ENCODE measurements at places on chromosomes 3 and 15.

DNA sequence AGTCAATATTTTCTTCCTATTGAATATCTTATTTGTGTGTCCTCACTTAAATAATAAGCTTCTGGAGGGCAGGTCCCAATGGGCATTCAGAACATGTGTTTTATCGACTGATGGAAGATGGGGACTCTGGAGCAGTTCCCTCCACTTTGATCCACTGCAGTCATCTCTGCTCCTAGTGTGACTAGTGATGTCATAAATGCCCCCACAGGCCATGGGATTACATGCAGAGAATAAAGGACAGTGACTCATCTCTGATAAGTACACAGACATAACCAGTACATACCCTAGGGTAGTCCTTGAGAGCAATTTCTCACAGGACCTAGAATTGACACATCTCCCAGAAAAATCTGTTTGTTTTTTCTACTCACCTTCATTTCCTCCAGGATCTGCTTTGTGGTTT, 49.4 kb upstream of the FMN1 start:
- DNase-seq: no peak

GRCh38 chr3:67567893-67568292, 86.5 kb downstream of the SUCLG2 start:
- DNase-seq: no peak

DNA sequence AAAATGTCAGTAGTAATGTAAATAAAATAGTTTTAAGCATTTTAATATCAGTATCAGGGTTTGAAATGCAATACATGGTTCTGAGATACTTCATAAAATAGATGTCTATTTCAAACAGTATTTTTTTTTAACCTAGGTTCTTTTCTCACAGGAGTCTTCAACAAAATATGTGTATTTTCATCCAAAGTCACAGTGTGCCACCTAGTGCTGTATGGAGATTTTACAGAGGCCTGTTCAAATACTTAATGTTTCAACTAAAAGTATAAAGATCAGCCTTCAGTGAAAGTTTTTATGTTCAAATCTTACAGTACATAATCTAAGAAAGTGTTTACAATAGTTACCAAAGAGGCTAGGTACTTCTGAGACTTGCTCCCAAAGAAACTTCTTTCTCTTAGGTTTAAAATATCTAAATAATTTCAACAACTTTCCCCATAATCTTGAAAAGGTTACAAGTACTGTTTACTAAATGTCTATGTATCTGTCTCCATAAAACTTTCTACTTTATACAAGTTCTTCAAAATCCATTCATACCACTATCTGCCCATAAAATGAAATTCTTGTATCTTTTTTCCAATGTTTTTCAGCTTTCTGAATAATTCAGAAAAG, 38.3 kb downstream of the SCAPER start:
- no peak for DNase-seq

- no peak for DNase-seq
Measured at GRCh38 chr3:168052515-168052914, 43.2 kb downstream of the GOLIM4 start.

DNA sequence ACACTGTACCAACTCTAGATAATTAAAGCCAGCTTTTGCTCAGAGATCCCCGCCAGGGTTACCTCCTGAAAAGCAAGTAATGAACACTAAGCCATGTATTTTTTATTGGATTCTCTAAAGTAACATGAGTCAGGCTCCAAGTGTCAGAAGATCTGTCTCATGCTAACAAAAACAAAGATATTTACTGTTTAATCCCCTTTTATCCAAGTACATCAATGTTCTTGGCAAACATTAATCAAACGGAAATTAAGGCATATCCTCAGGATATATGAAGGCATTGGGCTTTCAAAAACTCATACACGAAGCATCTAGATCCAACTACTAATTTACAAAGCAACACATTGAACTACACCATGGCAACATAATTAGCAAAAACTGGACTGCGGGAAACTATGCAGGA, 37.2 kb downstream of the MYO5A start:
- DNase-seq: no peak

DNA sequence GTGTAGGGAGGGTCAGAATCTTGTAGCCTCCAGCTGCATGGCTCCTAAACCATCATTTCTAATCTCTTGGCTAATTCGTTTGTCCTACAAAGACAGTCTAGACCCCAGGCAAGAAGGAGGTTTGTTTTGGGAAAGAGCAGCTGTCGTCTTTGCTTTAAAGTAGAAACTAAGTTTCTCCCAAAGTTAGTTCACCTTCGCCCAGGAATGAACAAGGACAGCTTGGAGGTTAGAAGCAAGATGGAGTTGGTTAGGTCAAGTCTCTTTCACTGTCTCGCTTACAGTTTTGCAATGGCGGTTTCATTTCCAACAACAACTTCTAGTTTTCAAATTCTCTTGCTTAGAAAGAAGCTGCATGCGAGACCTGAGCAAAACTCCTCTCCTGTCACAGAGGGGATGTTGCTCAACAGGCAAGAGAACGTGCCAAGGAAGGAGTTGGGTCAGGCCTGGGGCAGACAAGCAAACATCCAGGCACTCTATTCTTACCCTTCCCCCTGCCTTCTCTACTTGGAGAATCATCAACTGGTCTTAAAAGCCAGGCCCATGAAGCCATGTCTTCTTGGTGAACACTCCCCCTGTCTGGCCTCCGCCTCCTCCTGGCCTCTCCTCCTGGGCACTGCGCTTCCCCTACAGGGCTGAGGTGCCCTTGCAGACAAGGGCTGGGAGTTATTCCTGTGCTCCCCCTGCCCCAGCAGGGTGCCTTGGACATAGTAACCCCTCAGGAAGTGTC, 57.6 kb downstream of the TMEM44 start:
- peak; percentile 65 for DNase-seq

DNA sequence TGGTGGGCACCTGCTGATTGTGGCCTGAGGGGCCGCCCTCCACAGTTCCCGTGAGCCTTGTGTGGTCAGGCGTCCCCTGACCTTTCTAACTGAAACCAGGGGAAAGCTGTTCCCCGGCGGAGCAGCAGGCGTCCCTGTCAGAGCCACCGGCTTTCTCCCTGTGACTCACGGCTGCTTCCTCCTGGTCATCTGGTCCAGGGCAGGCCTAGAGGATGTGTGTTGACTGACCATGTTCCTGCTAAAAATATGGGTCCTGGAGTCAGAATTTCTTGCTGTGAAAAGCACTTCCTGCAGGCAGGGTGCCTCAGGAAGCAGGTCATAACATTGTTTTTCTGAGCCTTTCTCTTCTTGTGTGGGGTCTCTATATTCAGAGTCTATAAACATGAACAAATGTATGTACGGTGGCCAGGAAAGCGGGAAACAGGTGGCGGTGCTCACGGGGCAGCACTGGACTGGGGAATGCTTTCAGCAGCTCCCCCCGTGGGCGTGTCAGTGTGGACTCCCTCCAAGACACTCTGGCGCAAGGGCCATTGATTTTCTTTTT, 38.4 kb upstream of the CGNL1 start:
- peak; percentile 89 for DNase-seq

DNA sequence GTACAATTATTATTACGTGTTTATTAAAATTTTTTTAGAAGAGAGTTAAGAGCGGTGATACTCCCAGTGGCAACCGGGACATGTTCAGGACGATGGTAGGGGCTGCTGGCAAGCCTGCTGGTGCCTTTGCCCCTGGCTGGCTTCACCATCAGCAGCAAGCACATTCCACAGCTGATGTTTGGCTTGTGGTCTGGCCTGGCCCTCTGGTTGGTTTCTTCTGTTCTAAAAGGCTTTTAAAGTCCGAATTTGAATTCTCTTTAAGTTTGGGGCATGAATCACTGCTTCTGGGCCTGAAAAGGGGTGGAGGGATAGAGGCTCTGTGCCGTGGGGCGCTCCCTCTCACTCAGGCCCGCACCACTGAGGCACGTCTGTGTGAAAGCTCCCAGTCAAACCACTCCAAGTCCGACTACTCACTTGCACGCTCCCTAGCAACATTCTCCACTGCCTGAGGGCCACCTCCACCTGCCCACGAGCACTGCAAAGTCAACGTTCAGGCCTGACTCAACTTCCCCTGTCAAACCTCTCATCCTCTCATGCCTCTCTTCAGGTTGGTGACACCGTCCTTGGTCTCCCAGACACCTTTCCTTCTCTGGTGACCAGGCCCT, 10.1 kb downstream of the ITGA11 start:
- DNase-seq: no peak

- no peak for DNase-seq
Measured at GRCh38 chr15:52615302-52615701, 46.5 kb upstream of the ARPP19 start.

DNA sequence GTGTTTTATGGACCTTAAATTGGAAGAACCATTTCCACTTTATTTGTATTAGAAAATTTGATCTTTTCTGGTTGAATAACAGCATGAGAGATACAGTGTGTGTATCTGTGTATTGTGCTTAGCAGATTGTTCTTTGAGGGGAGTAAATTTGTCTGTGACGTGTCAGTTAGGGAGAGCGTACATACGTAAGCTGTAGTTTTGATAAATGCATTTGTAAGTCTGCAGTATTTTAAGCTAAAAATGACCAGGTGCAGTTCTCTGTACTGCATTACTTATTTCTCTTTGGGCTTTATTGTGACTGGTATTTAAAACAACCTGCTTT, 264.8 kb downstream of the ROBO2 start:
- no peak for DNase-seq

- DNase-seq: no peak
Measured at GRCh38 chr3:141436180-141436579, 50.6 kb upstream of the RASA2 start.
